Stimulated activated CD8-positive, alpha-beta memory T cell treated with anti-CD3 and anti-CD28 coated beads, Interleukin-15, amount 100 ng/mL, for 1 hour (primary cell): ENCODE measurements at places on chromosomes 2 and 18.

DNA sequence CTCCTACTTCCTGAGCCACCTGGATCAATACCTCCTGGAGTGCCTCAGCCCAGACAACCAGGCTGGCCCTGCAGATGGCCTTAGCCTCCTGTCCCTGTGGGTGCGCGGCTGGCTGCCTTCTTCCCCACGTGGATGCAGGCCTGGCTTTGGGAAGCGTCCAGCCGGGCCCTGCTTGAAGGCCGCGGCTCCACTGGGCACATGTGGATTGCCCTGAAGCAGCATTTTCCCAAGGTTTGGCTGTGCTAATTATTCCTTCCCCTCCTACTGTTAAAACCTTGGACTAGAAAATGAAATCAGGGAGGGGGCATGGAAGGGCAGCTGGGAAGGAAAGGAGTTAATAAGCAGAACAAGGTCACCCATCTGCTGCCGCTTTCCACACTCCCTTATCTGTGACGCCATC, 143.0 kb upstream of the GATA6 start:
- DNase-seq, result no peak

GRCh38 chr2:10288606-10289005, 14.1 kb upstream of the HPCAL1 start:
- no peak for DNase-seq

- DNase-seq, result no peak
Observed at GRCh38 chr2:189213250-189213649, 33.7 kb upstream of the COL5A2 start.

DNA sequence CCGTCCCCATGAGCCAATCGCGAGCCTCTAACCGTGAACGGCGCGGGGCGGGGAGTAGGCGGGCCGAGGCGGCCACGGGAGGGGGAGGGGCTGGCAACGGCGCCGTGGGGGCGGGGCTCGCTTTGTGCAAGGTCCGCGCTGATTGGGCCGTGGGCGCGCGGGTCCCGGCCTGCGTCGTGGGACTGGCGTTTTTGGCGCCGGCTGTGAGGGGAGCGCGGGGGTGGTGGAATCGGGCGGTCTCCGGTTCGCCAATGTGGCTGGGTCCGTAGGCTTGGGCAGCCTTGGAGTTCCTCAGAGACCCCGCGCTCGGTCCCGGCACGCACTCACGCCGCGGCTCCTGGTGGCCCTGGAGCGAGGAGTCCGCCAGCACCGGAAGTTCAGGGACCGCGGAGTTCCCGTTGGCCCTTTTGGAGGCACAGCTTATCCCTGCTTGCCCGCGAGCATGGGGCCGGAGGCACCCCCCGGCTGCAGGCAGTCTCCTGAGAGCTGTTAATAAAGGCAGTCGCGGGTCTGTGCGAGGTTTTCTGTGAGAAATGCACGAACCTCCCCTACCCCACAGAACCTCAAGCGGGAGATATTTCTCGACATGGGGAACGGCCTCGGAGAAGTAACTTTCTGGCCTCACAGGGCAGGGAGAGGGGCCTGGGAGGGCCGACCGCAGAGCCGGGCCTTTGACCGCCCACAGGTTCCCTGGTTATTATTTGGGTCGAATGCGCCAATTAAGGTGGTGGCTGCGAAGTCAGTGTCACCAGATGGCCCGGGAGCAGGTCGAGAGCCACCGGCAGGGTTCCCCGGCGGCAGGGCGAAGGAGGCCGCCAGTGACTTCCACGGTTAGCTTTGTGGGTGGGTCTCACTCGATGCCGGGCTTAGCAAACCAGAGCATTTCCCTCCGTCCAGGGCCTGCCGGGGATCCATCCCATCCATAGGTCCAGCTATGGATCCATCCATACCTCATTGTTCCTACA, 574 bp upstream of the NCL start:
- peak; percentile 97 for DNase-seq

GRCh38 chr2:216860426-216861137, 718 bp upstream of the TNP1 start:
- DNase-seq, result no peak

DNA sequence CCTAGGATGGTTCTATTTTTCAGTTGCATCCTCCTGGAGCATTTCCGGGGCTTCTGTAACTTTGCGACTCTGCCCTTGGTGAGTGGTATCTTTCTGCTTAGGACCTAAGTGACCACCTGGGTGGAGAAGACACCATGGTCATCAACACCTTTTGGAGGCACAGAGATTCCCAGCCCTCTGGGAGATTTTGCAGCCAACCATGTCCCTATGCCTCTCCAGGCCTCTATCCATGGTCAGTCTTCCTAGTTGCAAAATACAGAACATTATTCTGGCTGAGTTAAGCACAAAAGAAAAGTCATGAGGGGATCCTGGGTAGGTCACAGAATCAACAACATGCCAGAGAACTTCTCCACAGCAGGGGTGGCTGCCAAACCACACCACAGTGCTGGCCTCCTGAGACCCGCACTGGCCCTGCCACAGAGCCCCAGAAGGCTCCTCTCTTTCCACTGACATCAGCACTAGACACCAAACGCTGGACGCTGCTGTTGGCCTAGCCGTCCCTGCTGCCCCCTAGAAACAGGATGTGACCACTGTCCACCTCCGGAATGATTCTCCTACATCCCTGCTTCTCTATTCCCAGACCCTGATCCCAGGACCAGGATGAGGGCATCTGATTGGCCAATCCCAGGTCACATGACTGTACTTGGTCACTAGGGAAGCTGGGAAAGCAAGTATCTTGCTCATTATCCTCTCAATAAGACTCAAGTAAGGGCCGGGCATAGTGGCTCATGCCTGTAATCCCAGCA, 47.7 kb downstream of the SMAD7 start:
- no peak for DNase-seq

- no peak for DNase-seq
Observed at GRCh38 chr2:3293221-3293620, 84.4 kb downstream of the EIPR1 start.

DNA sequence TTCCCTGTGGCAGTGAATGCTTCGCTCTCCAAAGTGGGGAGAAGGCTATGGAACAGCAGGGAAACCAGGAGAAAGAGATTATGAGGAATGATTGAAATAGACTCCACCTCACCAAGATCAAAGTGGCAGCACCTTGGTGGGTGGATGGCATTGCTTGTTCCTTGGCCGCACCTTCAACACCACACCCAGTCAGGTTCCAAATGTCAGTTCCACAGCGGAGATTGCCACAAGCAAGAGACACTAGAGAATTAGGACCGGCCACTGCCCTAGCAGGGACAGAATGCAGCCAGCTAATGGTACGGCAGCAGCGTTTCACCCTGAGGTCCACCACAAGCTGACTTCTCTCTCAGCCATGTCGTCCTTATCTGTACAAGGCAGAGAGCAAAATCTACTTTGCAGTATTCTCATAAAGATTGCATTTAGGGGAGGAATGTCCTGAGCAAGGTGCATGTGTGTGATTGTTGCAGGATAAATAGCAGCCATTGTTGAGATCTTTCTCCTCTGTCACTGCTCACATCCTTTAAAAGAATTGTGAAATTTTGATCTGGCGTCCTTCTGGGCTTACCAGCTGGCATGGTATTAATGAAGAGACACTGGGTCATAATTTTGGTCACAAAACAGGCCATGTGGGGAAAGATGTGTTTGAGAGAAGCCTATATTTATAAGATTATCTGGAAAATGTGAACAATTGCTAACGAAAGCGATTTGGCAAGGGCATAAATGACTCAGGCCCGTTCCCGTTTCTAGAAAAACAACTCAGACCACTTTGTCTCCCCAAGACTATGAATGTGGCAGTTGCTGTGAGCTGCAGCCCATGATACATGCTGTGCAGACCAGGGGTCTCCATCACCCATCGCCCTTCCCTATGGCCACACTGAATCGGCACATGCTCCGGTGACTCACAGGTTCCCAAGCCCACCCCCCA, 228.6 kb upstream of the ID2 start:
- no peak for DNase-seq

DNA sequence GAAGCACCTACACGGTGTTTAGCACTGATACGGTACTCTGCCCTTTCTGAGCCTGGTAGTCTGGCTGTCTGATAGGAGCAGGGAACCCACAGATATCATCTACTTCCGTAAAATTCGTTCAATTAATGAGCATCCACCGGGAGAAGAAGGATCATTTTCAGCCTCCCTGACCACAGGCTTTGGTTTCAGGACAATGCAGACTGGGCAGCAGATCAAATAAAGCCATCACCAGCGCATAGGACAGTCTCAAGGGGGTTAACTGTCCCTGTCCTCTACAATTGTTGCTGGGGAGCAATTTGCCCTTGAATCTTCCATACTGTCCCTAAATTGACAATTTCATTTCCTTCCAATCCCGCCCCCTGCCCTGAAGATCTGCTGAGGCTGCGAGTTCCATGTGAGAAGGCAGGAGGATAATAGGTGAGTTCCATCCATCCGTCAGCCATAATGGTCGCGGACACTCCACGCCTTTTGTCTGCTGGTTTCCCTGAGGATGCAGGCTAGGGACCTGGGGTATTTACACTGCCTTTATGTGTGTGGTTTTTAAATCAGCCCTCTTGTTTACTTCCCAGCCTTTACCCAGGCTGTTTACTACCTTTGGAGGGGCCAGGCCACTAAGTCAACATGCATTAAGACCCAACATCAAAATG, 110.0 kb downstream of the MYCN start:
- no peak for DNase-seq

DNA sequence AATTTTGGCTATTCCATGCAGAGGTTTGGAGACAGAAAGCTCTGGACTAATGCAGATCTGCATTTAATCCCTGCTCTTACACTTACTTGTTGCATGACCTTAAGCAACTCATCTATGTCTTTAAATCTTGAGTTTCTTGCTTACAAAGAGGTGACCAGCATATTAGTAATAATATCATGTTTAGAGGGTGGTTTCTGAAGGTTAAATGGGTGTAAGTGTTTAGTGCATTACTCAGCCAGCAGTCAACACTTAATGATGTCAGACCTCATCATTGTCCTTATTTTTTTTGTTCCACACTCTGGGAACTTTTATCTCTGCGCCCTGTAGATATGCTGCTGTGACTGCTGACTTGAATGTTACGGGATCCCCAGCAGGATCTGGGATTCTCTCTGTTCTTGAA, 1.7 kb downstream of the IL1RL1 start:
- no peak for DNase-seq

GRCh38 chr2:234444893-234445292, 52.0 kb downstream of the ARL4C start:
- DNase-seq, result no peak

GRCh38 chr18:46260016-46260878, 156.1 kb downstream of the HAUS1 start:
- DNase-seq, result no peak

DNA sequence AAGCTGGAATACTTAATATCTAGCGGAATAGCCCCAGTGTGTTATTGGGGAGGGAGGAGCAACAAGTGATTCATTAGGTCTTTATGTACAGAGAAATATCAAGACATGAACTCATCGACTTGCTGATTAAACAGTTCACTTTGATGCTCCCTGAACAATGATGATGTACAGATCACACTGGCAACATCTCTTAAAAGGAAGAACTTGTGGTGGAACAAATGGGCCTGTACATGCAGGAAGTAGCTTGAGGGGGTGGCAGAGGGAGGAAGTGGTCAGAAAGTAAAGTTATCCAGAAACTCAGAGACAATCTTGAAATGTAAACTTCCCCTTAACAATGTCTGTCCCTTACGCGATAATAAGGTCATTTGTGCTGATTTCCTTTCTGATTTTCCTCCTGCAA, 90.5 kb downstream of the NXPH2 start:
- no peak for DNase-seq

DNA sequence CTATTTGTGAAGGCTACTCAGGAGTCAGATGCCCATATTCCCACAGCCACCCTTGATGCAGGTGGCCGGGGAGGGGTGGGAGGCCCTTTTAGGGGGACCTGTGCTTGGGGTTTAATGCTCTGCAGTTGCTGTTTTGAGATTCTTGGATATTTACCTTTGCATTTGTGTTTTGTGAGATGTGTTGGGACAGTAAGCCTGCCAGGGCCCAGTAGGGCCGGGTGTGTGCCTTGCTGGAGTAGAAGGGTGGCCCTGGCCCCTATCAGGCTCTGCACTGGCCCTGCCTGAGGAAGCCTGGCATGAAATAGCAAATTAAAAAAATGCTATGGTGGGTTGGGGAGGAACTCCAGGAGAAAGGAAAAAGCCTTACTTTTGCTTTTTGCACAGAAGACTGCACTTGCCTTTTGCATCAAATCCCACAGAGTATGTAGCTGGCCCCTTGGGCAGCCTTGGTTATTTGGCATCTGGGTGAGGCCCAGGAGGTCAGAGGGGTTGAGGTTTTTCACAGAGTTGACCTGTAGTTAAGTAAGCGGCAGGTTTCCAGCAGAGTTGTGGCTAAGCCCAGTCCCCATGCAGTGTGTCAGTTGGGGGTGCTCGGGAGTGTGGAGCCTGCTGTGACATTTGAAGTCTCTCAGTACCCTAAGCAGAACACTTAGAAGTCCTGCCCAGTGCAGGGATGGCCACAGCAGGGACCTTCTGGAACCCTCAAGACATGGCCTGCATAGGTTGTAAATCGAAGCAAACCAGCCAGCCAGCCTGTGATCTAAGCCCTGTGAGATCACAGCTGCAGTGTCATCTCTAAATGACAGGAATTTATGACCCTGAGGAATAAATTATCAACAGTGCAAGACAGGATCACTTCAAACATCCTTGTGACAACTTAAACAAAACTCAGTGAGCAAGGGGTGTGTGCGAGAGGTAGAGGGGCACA, 68.8 kb downstream of the SH3RF3 start:
- no peak for DNase-seq

DNA sequence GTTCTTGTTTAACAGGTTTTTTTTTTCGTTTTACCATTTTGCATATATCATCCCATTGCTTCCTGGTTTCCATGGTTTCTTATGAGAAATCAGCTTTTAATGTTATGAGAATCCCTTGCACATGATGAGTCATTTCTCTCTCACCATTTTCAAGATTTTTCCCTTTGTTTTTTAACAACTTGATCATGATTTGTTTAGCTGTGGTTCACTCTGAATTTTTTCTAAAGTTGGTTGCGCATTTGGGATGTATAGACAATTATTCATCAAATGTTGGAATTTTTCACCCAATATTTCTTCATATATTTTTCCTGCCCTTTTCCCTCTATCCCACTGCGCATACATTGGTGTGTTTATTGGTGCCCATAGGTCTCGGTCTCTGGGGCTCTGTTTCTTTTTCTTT, 42.4 kb upstream of the BIN1 start:
- DNase-seq, result no peak

DNA sequence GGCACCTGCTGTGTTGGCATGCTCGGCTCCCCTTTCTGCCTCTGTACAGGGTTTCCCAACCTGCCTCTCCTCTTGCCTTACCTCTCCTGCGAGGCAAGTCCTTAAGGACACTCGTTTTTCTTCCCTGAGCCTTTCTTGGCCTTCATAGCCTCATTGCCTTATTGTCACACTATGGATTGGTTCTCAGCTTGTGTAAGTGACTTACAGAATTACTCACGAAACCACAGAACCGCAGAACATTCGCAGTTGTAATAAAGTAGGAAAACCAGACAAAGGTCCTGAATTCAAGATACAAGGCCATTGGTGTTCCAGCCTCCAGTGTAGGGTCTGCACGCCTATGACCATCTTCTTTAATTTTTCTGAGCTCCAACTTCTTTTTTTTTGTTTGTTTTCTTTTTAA, 317.6 kb upstream of the SMIM21 start:
- DNase-seq, result no peak

- no peak for DNase-seq
Observed at GRCh38 chr2:46392561-46393346, 86.6 kb upstream of the TMEM247 start.

- DNase-seq, result no peak
Observed at GRCh38 chr2:163123526-163123925, 285.0 kb upstream of the KCNH7 start.

GRCh38 chr2:150101947-150102346, 385.5 kb downstream of the RND3 start:
- DNase-seq, result no peak
